Left ventricle myocardium superior (tissue), 1 donor: ENCODE measurements at places on chromosomes 2 and 18.

DNA sequence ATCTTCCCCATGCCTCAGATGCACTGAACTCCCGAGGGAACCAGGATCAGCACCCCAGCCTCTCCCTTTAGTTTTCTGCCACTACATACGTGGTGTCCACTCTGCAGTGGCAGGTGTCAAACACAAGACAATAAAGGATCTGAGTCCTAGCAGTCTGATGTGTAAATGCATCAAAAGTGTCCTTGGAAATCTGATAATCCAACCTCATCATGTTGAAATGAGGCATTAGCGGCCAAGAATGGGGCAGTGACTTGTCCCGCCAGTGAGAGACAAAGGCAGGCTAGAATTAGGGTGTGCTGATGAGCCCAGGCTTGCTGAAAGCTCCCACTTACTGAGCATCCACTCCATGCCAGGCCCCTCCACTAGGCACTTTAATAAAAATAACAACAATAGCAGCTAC, 52.9 kb downstream of the EN1 start:
- DNase-seq = no peak

DNA sequence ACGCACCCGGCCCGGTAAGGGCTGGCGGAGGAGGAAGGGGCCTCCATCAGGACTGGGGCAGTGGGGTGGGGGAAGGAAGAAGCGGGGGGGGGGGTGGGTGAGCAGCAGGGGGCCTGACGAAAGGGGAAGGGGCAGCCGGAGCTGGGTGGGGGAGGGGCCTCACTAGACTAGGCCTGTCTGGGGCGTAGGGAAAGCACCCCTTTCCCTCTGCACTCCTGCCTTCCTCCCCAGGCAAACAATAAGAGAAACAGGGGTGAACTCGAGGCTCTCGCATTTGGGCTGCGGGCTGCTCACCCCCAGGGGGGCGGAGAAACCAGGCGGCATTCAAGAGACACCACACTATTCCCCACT, 82.7 kb upstream of the POMC start:
- DNase-seq = no peak

DNA sequence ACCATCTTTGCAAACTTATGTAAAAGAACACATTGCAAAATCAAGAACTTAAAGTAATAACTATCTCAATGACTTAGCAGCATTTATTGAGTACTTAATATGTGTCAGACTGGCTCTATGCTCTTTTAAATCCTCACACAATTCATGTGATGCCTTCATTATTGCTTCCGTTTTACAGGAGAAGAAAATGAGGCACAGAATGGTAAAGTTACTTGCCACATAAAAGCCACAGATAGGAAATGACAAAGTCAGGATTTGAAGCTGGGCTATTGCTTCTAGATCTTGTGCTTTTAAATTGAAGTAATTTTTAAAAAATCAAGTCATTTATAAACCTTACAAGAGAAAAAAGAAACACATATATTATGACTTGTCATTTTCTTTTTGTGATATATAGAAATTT, 174.2 kb downstream of the WDR7 start:
- no peak for DNase-seq

DNA sequence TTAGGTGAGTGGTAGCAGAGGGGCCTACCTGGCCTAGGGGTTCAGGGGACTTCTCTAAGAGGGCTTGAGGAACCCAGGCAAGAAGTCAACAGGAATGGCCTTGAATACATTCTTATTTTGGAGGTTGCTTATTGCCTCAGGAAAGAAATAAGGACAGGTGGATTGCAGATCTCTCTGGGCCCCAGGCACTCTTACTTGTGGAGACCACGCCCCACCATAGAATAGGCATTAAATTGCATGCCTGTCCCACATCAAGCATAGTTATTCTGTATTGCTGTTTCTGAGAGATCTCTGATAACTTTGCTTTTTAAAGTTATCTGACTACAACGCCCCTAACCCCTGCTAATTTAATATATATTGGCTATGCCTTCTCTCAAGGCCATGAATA, 68.0 kb upstream of the SP3 start:
- no peak for DNase-seq

- no peak for DNase-seq
Observed at GRCh38 chr18:12336171-12336613, 28.2 kb downstream of the TUBB6 start.

GRCh38 chr2:52288596-52288995, 1256.7 kb upstream of the NRXN1 start:
- no peak for DNase-seq

GRCh38 chr2:189231719-189232323, 52.3 kb upstream of the COL5A2 start:
- no peak for DNase-seq

GRCh38 chr18:58325494-58325893, 281.5 kb downstream of the NEDD4L start:
- DNase-seq = no peak

GRCh38 chr2:173161040-173161439, 85.4 kb downstream of the MAP3K20 start:
- no peak for DNase-seq

- DNase-seq = no peak
Observed at GRCh38 chr18:76234676-76235060, 260.4 kb downstream of the ZNF516 start.

GRCh38 chr18:60067426-60068210, 167.8 kb downstream of the PMAIP1 start:
- DNase-seq = no peak

DNA sequence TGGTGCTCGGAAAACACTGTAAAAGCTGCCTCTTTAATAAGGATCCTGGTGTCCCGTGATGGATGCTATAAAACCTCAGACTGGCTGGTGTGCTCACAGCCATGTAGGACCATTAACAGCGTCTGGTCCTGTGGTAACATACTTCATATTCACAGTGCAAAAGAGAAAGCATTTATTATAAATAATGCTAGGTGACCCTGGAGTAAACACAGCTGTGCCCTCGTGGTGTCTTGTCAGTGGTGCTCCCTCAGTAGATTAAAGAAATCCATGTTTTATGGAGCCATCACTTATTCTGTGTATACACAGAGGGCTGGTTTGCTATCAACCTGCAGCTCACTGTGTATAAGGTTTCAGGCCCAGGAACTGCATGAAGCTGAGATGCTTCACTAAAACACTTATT, 106.9 kb downstream of the CDK15 start:
- DNase-seq = no peak

- DNase-seq = no peak
Observed at GRCh38 chr2:112656679-112657078, 10.9 kb downstream of the SLC20A1 start.

GRCh38 chr18:40159141-40160017, 1795.7 kb upstream of the PIK3C3 start:
- no peak for DNase-seq

DNA sequence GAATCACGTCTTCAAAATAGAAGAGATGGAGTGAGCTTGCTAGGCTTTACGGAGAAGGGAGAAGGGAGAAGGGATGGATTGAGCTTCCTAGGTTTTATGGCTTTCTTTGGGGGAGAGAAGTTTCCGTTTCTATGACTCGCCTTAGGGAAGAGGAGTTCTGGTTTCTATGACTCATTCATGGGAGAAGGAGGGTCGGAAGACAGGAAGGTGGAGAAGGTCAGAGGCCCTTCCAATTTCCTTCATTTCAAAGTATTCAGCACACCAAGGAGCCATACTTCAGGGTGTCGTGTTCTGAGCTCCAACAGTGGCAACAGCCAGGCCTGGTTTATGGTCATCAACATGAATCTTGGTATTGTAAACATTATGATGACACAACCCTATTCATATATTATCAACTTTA, 284.7 kb upstream of the VWC2L start:
- no peak for DNase-seq

- no peak for DNase-seq
Observed at GRCh38 chr2:67169417-67170140, 227.6 kb upstream of the ETAA1 start.

GRCh38 chr2:207938886-207939285, 86.4 kb downstream of the PLEKHM3 start:
- DNase-seq = no peak

DNA sequence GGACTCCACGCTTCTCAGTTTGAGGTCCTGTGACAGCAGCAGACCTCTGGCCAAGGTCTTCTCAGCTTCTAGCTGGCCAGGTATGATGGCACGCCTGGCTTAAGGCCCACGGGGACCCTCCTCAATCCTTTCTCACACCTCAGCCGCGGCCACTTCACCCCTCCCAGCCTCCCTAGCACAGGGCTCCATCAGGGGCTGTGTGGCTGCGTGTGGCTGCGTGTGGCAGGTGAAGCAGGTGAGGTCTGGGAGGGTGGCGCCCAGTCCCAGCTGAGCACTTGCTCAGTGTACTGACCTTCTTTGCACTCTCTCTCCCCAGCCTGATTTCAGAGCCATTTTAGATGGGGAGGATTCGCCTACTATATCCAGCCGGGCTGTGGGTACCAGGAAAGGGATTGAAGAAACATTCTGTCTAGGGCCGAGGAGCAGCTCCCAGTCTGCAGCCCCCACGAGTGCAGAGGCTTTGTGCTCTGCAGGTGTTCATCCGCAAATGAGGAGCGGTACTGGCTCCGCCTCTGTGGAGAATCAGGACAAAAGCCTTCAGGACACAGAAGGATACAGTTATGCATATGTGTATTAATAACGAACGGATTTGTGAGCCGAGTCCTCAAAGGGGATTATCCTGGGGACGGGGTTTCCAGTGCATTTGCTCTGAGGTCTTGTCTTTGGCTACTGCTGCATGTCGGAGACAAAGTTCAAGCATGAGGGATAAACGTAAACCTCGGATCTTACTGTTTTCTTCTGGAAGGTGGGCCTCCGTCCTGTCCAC, 236.9 kb upstream of the RAB6C start:
- no peak for DNase-seq

GRCh38 chr2:172381275-172382027, 45.9 kb upstream of the ITGA6 start:
- DNase-seq = no peak
